ENCODE measurements at places on chromosomes 12 and 14. TPM values are rescaled to one million over a fixed set of nuclear protein-coding genes. Genes with fewer than 3 reads are reported as not detected.

- H3K4me1 ChIP-seq = no peaks in the 10 kb centered on the region
- no peak overlapping the region for H3K27ac ChIP-seq
- no peak overlapping the region for H3K4me3 ChIP-seq
These were observed 25.4 kb downstream of the IL31 start for GRCh38 chr12:122148657-122149056.

- no peaks in the 10 kb centered on the region for H3K27me3 ChIP-seq
- DNase-seq = peak; percentile 72
These were observed 55.7 kb downstream of the LIN52 start for GRCh38 chr14:74140374-74140850.

Gene CEBPE
- not detected for total RNA-seq

DNA sequence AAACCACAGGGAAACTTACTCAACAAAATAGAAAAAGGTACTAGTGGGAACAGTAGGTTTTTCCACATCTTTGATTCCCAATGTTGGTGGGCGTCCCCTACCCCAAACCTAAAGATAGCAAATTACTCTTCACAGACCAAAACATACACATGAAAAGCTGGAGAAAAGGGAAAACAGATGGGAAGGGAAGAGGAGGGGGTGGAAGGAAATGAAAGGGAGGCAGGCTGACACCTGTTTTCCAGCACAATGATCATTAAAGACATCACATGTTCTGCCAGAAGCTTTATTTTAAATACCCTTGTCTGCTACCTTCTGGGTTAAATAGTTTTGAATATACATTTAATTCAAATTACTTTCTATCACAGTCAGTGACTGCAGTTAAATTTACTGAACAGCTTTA, 1617.9 kb upstream of the SEL1L start:
- H3K4me1 ChIP-seq = no peaks in the 10 kb centered on the region
- no peaks in the 10 kb centered on the region for H3K36me3 ChIP-seq
- H3K27me3 ChIP-seq = no peaks in the 10 kb centered on the region
- no peak overlapping the region for H3K27ac ChIP-seq

Gene BMP4
- 56.5 TPM for total RNA-seq

GRCh38 chr12:33690562-33690961, 250.9 kb upstream of the SYT10 start:
- no peaks in the 10 kb centered on the region for H3K4me1 ChIP-seq
- no peaks in the 10 kb centered on the region for H3K36me3 ChIP-seq
- H3K27me3 ChIP-seq = no peaks in the 10 kb centered on the region
- no peak overlapping the region for H3K27ac ChIP-seq
- no peak for DNase-seq
- no peak overlapping the region for H3K4me3 ChIP-seq

- peaks cover 37% of the 10 kb centered on the region for H3K4me1 ChIP-seq
- H3K27ac ChIP-seq = peak overlapping the region; percentile 99
- no peaks in the 10 kb centered on the region for H3K27me3 ChIP-seq
- DNase-seq = no peak
- H3K4me3 ChIP-seq = no peak overlapping the region
These were observed 7.7 kb downstream of the RARG start for GRCh38 chr12:53224061-53224896.

DNA sequence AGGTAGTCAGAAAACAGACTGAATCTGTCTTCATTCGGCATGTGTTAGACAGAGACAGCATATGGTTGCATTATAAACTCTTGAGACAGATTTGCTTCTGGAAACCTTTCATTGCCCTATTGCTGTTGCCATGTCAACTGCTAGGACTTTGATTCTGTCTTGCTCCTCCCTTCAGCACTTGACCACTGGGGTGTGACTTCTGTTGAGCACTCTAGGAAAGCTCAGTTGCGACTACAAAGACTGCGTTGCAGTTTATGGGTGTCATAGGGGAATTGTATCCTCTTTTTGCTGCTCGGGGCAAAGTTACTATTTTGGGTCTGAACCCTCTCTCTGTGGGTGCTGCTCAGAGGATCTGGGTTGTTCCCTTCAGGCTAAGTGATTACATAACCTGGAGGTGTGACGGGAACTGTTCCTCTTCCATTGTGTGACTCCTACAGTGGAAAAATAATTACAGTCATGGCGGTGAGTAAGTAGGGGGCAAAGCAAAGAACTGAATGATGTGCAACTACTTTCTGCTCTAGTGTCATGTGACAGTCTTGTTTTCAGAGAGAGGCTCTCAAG, 44.3 kb upstream of the TRIM9 start:
- H3K27me3 ChIP-seq = no peaks in the 10 kb centered on the region
- DNase-seq = peak; percentile 64
- no peak overlapping the region for H3K4me3 ChIP-seq
- H3K4me1 ChIP-seq = peaks cover 5% of the 10 kb centered on the region
- peak overlapping the region; percentile 67 for H3K27ac ChIP-seq
- no peaks in the 10 kb centered on the region for H3K36me3 ChIP-seq

GRCh38 chr14:20516921-20517320, 11.6 kb downstream of the RNASE10 start:
- H3K4me3 ChIP-seq = no peak overlapping the region
- no peak overlapping the region for H3K27ac ChIP-seq
- DNase-seq = no peak
- H3K27me3 ChIP-seq = no peaks in the 10 kb centered on the region

Gene LRRK2
- 4.2 TPM for total RNA-seq

DNA sequence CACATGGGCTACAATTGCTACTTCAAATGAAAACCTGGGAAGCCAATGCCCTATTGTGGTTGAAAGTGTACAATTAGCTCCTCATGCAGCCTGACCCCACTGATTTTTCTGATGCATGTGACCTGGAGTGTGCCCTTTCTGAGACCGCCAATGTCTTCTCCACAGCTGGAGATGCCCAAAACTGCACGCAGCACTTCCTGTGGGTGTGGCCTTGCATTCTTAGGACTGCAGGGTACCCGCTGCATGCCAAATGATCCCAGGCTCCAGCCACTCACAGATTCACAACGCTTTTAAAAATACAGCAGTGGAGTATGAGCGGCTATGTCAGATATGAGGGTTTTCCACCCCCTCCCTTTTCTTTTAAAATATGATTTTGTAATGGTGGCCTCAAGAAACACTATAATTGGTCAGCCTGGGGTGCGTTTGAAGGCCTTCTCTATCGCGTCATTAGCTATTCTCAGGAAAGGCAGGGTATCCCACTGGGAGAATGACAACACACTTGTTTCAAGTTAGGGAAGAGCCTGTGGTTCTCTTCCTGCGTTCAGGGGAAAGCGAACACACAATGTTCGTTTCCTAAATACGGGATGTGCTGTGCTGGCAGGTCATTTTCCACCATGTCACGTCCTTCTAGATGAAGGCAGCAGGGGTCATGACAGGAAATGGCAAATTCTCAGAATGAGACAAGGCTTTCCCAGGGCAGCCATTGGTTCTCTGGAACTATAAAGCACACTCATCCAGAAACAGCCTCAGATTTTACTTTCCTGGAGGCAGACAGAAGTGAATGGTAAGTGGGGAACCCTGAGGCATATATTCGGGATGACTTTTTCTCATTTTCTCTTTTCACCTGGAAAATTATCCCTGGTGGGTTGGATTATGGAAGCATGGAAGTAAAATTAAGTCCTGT, at the start of gene APOLD1:
Gene APOLD1, plus strand, starts transcription at position 749 of the 904 bp plus-strand sequence. Its CDS starts 33 bp downstream, at position 782.
- no peaks in the 10 kb centered on the region for H3K27me3 ChIP-seq
- H3K27ac ChIP-seq = peak within 1 kb of the TSS; percentile 92
- H3K4me3 ChIP-seq = peak within 1 kb of the TSS; percentile 41
- H3K36me3 ChIP-seq = no peaks in the 10 kb centered on the region

DNA sequence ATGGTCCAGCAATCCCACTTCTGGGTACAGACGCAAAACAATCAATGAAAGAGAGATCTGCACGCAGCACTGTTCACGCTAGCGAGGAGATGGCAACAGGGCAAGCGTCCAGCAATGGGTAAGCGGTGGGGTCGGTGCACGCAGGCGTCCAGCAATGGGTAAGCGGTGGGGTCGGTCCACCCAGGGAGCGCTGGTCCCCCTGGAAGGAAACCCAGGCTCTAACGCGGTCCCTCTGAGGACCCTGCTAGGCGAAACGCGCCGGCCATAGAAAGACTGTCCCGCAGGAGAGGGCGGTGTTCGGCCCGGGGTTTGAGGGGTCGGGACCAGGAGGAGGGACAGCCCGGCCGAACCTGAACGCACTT, 618 bp upstream of the PGAM5 start:
- H3K27me3 ChIP-seq = no peaks in the 10 kb centered on the region
- H3K4me3 ChIP-seq = peak overlapping the region; percentile 92
- DNase-seq = no peak
- peak overlapping the region; percentile 82 for H3K27ac ChIP-seq
- peaks cover 17% of the 10 kb centered on the region for H3K4me1 ChIP-seq
- H3K36me3 ChIP-seq = no peaks in the 10 kb centered on the region

DNA sequence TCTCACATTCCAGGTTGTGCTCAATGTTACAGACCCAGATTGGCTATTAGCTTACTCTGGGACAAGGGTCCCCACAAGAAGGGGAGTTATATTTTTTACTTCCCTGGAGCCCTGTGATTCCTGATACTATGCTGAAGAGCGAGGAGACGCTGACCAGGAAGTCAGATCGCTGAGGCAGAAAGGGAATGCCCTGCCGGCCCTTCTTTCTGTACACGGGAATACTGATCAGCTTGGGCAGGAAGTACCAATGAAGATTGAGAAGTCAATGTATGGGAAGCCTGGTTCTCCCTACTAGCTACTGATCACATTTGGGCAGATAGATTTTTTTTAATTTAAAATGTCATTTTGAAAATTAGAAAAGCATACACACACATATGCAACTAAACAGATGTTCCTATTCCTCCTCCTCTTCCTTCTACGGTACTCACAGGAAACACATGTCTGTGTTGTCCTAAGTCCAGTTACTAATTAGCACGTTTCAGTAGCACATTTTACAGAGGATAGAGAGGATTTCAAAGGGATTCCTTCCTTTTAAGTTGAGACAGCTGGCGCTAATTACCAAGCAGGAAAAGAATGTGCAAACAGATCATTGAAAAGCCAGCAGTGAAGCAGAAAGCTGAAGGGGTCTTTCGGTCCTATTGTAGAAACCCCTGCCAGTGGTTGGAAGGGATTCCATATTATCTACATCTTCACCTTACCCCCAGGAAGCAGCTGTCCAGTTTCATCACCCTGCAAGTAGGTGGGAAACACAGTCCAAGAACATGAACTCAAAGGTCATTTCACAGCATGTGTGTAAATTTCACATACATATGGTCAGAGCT, 292.4 kb downstream of the DUSP6 start:
- H3K4me1 ChIP-seq = peaks cover 12% of the 10 kb centered on the region
- H3K27me3 ChIP-seq = no peaks in the 10 kb centered on the region
- no peak for DNase-seq
- no peak overlapping the region for H3K27ac ChIP-seq
- no peaks in the 10 kb centered on the region for H3K36me3 ChIP-seq
- H3K4me3 ChIP-seq = no peak overlapping the region

Gene AMHR2
- 0.27 TPM for total RNA-seq

Gene DNAI7
- total RNA-seq = not detected

GRCh38 chr14:100134586-100134985, 24.9 kb downstream of the DEGS2 start:
- no peak overlapping the region for H3K27ac ChIP-seq
- no peaks in the 10 kb centered on the region for H3K4me1 ChIP-seq
- H3K4me3 ChIP-seq = no peak overlapping the region
- H3K36me3 ChIP-seq = no peaks in the 10 kb centered on the region
- no peak for DNase-seq
- H3K27me3 ChIP-seq = no peaks in the 10 kb centered on the region

Gene SYCP3
- not detected for total RNA-seq

- H3K27ac ChIP-seq = peak overlapping the region; percentile 32
- H3K36me3 ChIP-seq = no peaks in the 10 kb centered on the region
- H3K4me3 ChIP-seq = no peak overlapping the region
- H3K4me1 ChIP-seq = peaks cover 3% of the 10 kb centered on the region
- DNase-seq = peak; percentile 63
These were observed 96.4 kb downstream of the NTN4 start for GRCh38 chr12:95694136-95694535.

GRCh38 chr12:75705749-75706711, 194.6 kb upstream of the KRR1 start:
- H3K4me1 ChIP-seq = peaks cover 15% of the 10 kb centered on the region
- no peaks in the 10 kb centered on the region for H3K27me3 ChIP-seq
- H3K36me3 ChIP-seq = no peaks in the 10 kb centered on the region
- H3K27ac ChIP-seq = no peak overlapping the region

DNA sequence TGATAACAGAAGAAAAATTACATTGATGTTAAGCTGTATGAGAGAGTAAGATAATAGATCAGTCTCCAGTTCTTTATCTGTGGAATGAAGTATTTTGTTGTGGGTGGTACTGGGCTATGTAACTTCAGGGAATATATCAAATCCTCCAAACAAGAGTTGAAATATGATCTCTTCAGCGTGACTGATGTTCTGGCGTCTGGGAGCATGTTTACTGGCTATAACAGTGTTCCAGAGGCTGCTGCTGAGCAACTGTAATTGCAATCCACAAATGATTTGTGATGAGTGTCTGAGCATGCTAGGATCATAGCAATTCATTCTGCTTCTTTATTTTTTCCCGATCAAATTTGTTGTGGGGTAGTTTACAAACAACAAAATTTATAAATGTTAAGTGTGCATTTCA, 18.6 kb upstream of the CCDC198 start:
- DNase-seq = no peak
- H3K27ac ChIP-seq = no peak overlapping the region
- no peak overlapping the region for H3K4me3 ChIP-seq
- no peaks in the 10 kb centered on the region for H3K4me1 ChIP-seq

Gene NPFF
- total RNA-seq = not detected

DNA sequence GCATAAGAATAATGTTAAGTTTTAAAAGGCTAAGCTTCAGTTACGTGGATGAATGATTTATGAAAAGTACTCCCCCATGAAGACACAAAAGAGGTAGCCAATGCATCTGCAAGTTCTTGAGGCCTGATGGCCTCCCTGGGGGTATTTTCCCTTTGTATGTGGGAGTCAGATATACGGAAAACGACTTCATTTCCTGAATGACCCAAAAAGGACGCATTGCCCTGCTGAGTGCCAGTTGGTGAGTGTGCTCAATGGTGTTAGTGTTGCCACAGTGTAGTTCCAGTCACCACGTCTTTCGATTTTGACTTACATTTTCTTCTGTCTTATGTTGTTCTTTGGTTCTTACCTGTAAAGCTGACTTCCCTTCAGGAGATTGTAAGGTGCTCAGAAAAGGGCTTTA, 8.0 kb downstream of the ETV6 start:
- no peak overlapping the region for H3K4me3 ChIP-seq
- H3K27ac ChIP-seq = peak overlapping the region; percentile 34
- peaks cover 89% of the 10 kb centered on the region for H3K4me1 ChIP-seq
- no peak for DNase-seq

DNA sequence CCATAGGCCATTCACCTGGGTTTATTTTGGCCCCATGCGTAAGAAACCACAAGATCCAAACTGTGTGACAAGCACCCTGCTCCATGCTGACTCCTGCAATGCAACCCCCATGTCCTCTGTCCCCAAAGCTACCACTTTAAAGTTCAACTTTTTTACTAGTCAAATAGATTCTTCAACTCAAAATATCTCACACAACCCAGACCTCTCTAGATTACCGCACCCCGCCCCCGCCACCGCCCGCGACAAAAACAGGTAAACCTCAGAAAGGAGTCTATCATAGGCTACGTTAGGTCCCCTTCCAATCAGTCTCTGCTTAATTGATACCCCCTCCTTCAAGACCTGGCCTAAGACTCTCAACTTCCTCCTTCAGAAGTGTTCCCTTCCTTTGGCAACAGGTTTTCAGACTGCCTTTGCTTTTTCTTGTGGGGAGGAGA, 2.2 kb downstream of the ZFP36L1 start:
- H3K4me3 ChIP-seq = peak overlapping the region; percentile 73
- peak overlapping the region; percentile 99 for H3K27ac ChIP-seq
- H3K4me1 ChIP-seq = no peaks in the 10 kb centered on the region
- no peaks in the 10 kb centered on the region for H3K27me3 ChIP-seq
- peaks cover 31% of the 10 kb centered on the region for H3K36me3 ChIP-seq
